ENCODE measurements at places on chromosomes 16 and 17.

DNA sequence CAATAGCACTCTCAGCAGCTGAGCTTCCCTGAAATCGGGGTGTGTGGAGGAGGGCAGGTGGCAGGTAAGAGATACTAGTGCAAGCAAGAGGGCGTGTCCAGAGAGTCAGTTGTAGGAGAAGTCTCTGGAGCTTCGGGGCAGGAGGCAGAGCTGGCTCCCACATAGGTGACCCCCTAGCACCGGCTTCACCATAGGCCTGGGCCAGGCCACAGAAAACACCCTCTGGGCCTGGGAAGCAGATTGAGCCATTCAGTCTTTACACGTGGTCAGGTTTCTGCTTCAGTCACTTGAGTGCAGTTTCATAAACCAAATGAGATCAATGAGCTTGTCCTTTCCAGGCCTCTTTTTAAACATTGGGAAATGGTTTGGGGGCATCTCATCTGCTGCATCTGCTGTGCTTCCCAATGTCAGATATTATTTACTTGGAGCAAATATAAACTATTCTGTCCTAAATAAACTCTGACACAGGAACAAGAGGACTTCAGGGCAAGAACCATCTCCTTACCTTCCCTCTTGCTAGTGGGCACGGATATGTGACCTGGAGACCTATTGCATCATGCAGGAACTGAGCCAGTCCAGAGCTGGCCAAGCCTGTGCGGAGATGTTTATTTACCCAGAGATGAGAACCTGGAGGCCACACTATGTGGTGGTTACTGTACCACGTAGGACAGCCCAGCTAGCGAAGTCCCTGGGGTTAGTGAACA, 16.1 kb downstream of the CCR7 start:
- no peak for DNase-seq

DNA sequence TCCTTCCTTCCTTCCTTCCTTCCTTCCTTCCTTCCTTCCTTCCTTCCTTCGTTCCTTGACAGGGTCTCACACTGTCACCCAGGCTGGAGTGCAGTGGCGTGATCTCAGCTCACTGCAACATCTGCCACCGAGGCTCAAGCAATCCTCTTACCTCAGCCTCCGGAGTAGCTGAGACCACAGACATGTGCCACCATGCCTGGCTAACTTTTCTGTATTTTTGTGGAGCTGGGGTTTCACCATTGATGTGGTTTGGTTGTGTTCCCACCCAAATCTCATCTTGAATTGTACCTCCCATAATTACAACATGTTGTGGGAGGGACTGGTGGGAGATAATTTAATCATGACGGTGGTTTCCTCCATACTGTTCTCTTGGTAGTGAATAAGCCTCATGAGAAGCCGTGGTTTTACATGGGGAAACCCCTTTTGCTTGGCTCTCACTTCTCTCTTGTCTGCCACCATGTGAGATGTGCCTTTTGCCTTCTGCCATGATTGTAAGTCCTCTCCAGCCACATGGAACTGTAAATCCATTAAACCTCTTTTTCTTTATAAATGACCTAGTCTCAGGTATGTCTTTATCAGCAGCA, 90.3 kb upstream of the MPHOSPH6 start:
- DNase-seq: no peak

DNA sequence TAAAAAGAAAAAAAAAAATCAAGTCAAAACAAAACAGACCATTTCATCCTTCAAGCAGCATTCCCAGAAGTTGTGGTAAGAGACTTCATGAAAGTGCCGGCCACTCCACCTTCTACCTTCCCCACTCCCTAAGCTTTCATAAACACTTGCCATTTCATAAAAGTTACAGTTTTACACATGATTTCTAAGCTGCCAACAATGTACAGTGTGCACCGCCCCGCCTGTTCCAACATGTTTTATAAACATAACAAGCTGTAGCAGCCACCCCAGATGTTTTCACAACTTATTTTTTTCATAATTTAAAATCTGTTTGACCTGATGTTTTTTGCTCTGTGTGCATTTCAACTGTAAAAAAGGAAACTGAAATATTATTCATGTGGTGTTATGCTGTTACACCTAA, 608.1 kb downstream of the TOX3 start:
- no peak for DNase-seq

- DNase-seq: no peak
Measured at GRCh38 chr16:53034306-53034705, 18.4 kb downstream of the CHD9NB start.

GRCh38 chr16:88541831-88542616, 28.2 kb upstream of the ZC3H18 start:
- no peak for DNase-seq

GRCh38 chr17:59752446-59752845, 45.0 kb downstream of the VMP1 start:
- DNase-seq: no peak

DNA sequence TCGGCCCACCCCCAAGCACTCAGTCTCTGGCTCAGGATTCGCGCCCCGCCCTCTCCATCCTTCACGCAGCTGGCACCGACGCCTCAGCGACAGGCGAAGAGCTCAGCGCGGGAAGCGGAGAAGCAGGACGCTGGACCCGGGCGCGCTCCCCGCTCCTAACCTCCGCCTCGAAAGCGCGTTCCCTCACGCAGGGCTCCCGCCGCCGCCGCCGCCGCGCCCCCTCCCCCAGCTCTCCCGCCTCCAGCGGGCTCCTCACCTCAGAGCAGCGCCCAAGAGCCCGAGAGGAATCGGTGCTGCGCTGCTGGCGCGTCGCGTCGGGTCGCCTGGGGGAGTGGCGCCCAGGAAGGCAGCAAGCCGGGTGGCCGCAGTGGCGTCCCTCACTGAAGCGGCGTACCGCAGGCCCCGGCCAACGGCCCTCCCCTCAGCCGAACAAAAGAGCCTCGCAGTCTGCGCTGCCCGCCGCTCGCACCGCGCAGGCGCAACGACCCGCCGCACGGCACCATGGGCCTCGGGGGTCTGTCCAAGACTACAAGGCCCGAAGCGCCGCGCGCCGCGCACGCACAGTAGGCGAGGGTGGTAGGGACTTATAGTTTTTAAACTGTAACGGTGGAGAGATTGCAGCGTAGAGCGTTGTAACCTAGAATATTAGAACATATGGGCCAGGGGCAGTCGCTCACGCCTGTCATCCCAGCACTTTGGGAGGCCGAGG, at the start of gene CBX1:
Gene CBX1 (minus strand): TSS at position 467 of the 709 bp plus-strand sequence. CDS start 24,474 bp downstream, outside the sequence.
- DNase-seq: peak; percentile 95
